ENCODE measurements at places on chromosomes 7 and 10. TPM values are rescaled to one million over a fixed set of nuclear protein-coding genes. Genes with fewer than 3 reads are reported as not detected.

GRCh38 chr10:102426803-102427287 is 5.5 kb downstream of the CUEDC2 start:
- no peak for DNase-seq

- DNase-seq = peak; percentile 69
These were observed 256.7 kb downstream of the AGMO start for GRCh38 chr7:15305002-15305600.

ZNF727 gene
- total RNA-seq = not detected

DNA sequence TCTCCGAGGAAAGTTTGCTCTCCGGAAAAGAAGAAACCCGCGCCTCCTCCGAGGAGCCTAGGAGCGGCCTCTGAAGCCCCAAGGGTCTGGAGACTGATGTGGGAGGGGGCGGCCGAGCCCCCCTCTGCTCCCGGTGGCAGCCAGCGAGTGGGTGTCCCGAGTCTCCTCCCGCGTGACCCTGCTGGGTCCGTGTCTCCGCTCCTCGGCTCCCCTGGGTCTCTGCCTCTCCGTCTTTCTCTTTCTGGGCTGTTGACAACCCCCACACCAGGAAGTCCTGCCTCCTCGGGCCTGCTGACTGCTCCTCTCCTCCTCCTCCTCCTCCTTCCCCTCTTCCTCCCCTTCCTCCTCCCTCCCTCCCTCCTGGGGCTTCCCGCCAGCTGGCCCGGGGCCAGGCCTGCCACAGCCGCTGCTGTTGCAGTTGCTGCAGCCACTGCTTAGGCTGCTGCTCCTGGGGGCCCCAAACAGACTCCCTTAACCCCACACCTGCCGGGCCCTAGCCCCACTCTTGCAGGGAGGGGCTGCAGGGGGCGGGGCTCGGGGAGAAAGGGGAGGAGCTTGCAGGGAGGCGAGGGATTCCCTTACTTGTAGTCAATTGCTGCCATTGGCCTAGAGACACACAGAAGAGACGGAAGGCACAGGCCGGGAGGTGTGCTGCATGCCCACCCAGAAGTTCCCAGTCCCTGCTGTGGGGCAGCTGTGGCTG is at the start of gene TSC22D4:
Gene TSC22D4 (minus strand): TSS at position 257 of the 703 bp plus-strand sequence. CDS start 1,176 bp downstream, outside the sequence.
- peak; percentile 93 for DNase-seq

DNA sequence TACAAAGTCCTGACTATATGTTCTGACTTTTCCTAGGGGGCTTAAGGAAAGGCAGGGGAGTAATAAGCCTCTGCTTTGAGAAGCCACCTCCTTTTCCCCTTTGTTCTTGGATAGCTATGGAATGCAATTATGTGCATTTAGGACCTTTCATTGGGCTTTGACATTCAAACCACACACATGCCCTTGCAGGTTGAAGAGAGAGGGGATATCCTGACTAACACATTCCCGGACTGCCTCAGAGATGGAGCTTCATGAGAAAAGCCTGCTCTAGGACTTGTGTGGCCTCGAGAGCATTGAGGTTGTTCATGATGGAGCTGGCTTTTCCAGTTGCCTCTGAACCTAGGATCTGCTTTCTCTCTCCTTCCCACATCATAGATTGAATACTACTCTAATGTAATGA is 694.5 kb downstream of the LRMDA start:
- no peak for DNase-seq

DNA sequence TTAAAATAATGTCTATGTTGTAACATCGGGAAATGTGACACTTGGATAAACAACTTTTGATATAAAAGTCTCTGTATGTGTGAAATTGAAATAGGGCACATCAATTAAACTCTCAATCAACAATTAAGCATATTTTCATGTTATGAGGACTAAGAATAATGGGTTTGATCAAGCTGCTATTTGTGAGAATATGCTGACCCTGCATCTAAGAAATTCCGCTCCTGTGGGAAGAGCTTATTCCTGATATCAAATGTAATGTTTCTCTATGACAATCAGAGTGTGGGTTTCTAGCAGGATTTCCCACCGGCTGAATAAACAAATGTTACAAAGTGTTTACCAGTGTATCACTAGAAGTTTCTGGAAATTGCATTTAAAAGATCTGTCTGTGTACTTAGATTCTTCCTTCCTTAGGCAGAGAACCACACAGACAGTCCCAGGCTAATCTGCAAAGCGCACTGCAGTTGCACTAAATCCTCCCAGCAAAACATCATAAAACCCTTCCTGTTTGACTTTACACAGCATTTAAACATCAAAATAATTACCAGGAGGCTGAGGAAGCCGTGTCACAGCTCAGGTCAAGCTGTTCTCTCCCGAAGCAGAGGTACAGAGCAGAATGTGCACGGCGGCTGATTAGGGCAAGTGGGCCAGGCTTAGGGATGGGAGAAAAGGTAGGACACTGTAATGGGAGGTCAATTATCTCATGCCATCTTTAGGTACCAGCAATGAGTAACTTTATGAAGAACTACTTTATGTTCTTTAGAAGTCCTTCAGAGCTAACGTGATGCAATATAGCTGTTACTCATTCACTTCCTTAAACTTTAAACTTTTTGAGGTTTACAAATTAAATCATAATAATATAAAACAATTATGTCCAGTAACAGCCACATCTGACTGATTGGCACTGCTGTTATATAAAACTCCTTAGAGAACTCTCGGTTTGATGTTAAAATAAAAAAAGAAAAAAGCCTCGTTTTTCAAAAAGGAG is 109.1 kb upstream of the CTTNBP2 start:
- DNase-seq = no peak

CAMK2B gene
- total RNA-seq = 6.4 TPM

ACSM6 gene
- total RNA-seq = not detected

DNA sequence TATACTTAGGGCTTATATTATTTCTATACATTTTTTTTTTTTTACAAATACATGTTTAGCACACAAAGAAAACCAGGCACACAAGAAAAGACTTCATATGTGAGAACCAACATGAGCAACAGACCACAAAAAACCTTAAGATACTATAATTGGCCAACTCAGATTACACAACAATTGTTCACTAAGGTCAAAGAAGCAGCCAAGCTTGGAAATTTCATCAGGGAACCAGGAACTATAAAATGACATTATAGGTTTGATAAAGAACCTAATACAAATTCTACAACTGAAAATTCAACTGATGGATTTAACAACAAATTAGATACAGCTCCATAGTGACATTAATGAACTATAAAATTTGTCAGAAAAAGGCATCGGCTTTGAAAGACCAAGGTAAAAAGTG is 4.4 kb upstream of the LUC7L2 start:
- peak; percentile 25 for DNase-seq

- no peak for DNase-seq
These were observed 36.2 kb upstream of the BMPER start for GRCh38 chr7:33869176-33869575.

SEMA4G gene
- 0.81 TPM for total RNA-seq

DNA sequence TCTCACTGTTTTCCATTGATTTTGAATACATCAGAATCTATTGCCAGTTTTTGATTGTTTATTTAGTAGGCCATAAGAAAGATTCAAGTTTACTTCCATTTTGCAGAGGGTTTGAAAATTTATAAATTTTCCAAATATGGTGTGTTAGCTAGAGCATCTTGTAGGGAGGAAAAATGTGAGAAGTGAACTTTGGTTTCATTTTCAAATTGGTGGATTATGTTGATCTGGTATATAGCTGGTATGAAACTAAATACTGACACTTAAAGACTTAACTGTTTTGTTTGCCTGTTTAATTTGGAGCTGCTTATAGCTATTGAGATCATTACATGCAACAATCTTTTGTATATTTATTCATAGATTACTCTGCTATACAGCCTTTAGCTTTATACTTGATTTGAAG is 108.1 kb downstream of the ADAM22 start:
- no peak for DNase-seq

ASB10 gene
- total RNA-seq = not detected

GRCh38 chr10:37638569-37638968 is 218.8 kb downstream of the ZNF248 start:
- no peak for DNase-seq

- DNase-seq = peak; percentile 28
These were observed 79.4 kb downstream of the VWC2 start for GRCh38 chr7:49852619-49853462.

INMT gene
- total RNA-seq = 219 TPM

- no peak for DNase-seq
These were observed 718.2 kb upstream of the PCDH15 start for GRCh38 chr10:55519264-55519663.

PRR15 gene
- total RNA-seq = 2.4 TPM

- DNase-seq = no peak
These were observed 101.0 kb upstream of the TNS3 start for GRCh38 chr7:47682874-47683273.

DNA sequence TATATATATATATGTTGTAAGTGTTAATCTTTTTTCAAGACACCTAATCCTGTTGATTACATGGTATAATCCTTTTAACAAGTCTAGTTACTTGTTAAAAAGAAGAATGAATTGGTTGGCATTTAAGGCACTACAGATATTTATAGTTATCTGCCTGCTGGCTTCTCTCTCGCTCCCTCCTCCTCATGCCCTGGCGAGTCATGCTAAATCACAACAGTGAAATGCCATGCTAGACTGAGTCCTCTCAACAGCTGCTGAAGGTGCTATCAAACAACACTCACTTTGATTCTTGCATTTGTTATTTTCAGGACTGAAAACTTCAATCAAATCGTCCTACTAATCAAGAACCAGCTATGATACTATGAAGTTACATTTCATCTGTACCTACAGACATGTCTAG is 15.4 kb downstream of the NRAP start:
- peak; percentile 4 for DNase-seq

HTR7 gene
- total RNA-seq = 0.25 TPM

- DNase-seq = no peak
These were observed 13.4 kb upstream of the WDR86 start for GRCh38 chr7:151423226-151423625.

GRCh38 chr10:26727005-26727404 is 29.5 kb downstream of the PDSS1 start:
- no peak for DNase-seq

DNA sequence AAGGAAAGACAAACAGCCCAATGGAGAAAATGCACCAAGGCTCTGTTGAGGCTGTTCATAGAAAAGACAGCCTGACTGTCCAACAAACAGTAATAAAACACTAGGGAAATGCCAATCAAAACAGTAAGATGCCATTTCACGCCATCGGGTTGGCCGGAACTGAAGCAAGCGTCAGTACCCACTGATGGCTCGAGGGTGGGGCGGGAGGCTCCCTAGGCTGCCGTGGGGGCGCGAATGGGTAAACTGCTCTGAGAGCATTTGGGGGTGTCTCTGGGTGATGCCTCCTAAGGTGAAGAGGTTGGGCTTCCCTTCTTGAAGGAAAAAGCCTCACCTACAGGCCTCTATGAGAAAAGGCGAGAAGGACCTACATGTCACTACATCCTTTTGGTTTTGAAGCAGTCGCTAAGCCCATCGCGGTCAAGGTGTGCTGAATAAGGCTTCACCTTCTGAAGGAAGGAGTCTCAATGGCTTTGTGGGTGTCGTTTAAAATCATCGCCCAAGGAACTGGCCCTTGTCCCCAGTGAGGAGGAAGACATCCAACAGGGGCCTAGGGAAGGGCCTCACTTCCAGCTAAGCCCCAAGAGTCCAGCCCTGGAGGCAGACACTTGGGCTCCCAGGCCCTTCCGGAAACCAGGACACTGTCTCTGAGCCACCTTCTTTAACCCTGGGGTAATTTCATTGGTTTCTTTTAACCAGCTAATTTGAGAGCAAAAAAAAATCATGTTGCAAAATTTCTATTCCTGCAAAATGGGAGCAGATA is 98.5 kb upstream of the PPP2R2D start:
- DNase-seq = no peak

NPFFR1 gene
- total RNA-seq = not detected

DNA sequence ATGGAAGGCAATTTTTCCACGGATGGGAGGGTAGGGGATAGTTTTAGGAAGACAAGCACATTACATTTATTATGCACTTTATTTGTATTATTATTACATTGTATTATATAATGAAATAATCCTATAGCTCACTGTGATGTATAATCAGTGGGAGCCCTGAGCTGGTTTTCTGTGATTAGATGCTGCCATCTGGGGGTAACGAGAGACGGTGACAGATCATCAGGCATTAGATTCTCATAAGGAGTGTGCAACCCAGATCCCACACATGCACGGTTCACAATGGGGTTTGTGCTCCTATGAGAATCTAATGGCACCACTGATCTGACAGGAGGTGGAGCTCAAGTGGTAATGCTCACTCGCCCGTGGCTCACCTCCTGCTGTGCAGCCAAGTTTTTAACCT is 103.9 kb upstream of the STK17A start:
- no peak for DNase-seq

DNA sequence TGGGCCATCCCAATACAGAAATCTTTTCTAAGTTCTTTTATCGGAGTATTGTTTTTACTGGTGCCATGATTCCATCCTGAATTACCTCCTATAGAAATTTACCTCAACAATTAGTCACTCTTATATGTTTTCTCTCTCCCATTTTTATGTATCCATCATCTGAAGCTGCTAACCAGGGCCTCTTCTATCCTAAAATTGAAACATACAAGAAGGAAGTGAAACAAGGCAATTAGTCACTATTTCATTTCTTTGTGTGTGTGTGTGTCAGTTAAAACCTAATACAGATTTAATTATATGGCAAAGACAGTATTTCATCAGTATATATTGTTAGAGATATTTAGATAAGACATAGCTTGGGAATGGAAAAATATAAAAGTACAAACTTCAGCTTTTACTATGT is 148.4 kb upstream of the AHR start:
- no peak for DNase-seq

ACTA2 gene
- 73.5 TPM for total RNA-seq

ABCB1 gene
- 0.36 TPM for total RNA-seq

- no peak for DNase-seq
These were observed 9.2 kb downstream of the ZCCHC24 start for GRCh38 chr10:79436066-79436849.

DNA sequence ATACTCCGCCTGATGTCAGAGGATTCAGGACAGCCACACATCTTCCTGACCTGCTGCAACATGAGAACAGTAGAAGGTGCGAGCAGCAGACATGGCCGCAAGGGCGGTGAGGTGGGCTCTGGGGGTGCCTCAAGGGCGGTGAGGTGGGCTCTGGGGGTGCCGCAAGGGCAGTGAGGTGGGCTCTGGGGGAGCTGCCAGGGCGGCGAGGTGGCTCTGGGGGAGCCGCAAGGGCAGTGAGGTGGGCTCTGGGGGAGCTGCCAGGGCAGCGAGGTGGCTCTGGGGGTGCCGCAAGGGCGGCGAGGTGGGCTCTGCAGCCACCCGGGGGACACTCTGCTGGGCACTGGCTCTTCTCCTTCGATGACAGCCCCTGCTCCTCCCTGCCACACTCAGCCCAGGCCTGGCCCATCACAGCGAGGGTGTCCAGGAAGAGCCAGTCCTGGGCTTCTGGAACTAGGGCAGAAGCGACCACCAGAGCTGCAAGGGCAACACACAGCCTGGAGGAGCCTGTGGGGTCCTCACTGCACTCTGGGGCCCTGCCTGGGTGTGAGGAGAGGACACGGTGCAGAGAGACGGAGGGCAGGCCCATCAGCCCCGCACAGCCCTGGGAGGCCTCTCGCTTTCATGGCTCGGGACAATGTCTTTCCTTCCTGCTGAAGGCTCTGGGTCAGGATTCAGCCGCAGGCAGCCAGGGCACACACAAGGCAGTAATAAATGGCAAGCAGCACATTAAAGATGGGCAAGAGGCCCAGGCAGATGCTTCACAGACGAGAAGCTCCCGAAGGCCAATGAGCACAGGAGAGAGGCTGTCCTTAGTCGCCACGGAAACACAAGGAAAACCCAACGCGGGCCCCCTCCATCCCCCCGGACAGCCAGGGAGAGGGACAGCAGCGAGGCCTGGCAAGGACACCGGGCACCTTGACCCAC is 42.5 kb downstream of the STK32C start:
- DNase-seq = peak; percentile 5
